Fibroblast of skin of back (primary cell): ENCODE measurements at places on chromosomes 6 and 20.

GRCh38 chr6:136487759-136488425, 62.3 kb downstream of the MAP7 start:
- DNase-seq = peak; percentile 7

GRCh38 chr20:25237610-25238318, 10.1 kb upstream of the PYGB start:
- peak; percentile 100 for DNase-seq

DNA sequence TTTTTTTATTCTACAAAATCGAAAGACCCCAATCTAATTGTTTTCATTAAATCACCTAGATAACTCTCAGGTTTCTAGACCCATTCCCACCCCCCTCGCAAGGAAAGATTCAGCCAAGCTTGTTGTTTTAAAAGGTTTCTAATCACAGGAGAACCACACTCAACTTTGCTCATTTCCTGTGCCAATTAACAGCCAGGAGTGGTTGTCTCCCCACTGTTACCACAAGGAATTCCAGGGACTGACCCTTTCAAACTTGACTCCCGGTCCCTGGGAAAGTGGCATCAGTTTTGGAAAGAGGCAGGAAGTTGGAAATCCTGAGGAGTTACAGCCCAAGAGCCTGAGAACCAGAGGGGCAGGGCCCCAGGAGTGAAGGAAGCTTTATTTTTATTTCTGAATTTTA, 561.3 kb upstream of the JAG1 start:
- peak; percentile 98 for DNase-seq

GRCh38 chr6:2378046-2378657, 132.7 kb upstream of the GMDS start:
- no peak for DNase-seq

DNA sequence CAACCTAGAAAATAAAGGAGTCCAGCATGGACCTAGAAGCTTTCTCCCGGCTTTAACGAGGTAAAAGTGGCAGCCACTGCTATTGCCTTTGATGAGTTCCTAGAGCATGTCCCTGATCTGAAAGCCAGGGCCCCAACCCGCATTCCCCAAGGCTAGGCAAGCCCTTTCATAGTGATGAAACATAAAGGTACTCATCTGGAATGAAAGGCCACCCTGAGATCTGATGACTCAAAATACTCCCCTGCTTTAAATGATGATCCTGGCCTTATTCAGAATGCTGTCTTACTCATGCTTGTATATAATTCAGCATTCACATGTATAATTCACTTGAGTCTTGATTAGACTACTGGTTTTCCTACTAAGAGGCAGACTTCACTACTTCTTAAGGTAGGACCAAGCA, 21.3 kb downstream of the TTPAL start:
- peak; percentile 94 for DNase-seq

DNA sequence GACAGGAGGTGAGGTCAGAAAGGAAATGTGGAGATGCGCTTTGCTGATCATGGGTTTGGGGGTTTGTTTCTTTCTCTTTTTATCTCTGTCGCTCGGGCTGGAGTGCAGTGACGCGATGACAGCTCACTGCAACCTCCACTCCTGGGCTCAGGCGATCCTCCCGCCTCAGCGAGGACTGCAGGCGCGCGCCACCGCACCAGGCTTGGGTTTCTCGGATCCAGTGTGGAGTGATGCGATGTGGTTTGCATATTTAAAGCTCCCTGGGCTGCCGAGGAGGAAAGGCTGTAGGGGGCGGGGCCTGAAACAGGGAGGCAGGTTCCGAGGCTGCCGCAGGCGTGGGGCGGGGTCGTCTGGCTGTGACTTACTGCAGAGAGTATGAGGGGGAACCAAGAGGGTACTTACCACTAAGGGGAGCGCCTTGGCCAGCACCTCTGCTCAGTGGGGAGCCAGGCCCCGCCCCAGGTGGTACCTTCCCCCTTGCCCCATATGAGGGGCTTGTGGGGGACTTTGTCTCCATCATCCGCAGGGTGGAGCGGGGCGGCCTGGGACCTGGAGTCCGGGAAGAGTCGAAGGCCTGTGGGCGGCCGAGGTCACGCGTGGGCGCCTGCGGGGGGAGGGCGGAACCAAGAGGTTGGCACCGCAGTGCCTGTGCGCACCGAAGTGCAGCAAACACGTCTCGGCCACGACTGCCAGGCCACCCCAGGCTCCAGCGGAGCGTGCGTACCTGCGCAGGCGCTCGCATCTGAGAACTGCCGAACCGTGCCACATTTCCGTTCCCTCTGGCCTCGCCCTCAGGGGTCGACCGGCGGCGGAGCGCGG, 12.7 kb upstream of the BAK1 start:
- no peak for DNase-seq
